ENCODE measurements at places on chromosomes 13 and 19.

- DNase-seq, result no peak
Observed at GRCh38 chr19:57825511-57825910, 4.6 kb upstream of the ZNF587B start.

GRCh38 chr13:114155926-114156883, 22.9 kb upstream of the CFAP97D2 start:
- DNase-seq, result no peak

- no peak for DNase-seq
Observed at GRCh38 chr13:30499338-30499737, 33.6 kb upstream of the HMGB1 start.

DNA sequence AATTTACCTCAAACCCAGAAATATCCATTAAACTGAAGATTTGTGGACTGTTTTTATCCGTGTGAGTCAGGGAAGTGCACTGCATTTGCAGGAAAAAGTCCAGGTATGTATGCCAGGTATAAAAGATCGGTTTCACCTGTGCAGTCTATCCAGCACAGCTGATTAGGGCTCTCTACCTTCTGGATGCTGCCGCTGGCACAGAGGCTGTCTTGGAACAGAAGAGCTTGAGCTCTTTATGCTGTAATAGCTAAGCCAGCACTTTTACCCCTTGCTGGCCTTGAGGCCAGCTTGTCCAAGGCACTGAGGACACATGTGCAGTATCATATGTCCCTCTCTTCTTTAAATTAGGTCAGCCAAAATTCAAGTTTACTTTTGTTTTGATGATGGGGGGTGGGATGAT, 851.0 kb downstream of the DIAPH3 start:
- DNase-seq, result no peak

DNA sequence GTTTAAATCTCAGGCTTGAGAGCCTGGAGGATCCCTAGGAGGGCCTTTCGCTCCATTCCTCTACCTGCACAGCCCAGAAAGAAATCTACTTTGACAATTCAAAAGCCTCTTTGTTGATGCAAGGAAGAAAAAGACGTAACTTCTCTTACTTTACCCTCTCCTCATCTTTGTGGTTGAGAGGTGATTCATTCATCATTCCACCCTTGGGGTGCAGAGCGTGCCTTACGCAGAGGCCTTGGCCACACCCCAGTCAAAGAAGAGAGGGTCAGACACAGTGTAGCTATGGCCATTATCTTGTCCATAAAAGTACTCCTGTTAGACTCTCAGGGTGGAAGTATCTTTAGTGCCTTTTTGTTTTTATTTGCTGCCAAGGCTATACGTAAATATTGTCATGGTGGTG, 184.0 kb downstream of the IRS2 start:
- DNase-seq, result no peak

DNA sequence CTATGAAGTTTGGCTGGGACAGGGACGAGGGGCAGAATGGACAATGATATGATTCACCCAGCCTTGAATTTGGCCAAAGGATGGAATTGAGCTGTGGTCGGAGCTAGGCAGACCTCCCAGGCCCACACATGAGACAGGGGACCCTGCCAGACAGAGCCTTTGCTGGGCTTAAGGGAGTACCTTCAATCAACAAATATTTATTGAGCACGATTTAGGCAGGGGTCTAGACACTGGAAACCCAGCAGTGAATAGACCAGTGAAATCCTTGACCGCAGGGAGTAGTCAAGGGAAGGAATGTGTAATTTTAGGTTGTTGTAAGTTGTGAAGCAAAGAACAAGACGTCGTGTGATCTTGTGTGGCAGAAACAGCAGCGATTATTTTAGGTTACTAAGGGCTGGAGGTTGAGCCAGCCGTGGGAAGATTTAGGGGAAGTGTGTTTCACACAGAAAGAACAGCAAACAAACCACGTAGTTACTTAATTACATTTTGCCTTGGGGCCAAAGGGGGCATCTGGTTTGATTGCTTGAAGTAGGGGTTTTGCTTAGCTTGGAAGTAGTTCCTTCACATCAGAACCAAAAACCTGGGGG, 16.9 kb upstream of the AP1M2 start:
- no peak for DNase-seq
